Stimulated activated CD8-positive, alpha-beta memory T cell treated with anti-CD3 and anti-CD28 coated beads, Interleukin-7, amount 100 ng/mL, for 24 hours (primary cell): ENCODE measurements at places on chromosomes 16 and 17.

DNA sequence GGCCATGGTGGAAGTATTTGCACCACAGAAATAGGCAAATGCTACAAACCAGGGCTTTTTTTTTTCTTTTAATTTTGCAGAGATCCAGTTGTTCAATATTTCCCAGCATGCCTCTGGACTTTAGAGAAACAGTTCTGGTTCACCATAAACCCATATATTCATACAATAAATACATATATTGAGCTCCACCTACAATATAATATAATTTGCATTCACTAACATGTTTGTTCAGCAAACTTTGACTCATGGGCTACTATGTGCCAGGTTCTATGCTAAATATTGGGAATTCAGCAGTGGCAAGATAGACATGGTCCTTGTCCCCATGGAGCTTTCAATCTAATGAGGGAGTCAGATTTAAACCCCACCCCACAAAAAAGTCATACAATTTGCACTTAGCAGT, 3.2 kb downstream of the TMEM114 start:
- no peak for DNase-seq

DNA sequence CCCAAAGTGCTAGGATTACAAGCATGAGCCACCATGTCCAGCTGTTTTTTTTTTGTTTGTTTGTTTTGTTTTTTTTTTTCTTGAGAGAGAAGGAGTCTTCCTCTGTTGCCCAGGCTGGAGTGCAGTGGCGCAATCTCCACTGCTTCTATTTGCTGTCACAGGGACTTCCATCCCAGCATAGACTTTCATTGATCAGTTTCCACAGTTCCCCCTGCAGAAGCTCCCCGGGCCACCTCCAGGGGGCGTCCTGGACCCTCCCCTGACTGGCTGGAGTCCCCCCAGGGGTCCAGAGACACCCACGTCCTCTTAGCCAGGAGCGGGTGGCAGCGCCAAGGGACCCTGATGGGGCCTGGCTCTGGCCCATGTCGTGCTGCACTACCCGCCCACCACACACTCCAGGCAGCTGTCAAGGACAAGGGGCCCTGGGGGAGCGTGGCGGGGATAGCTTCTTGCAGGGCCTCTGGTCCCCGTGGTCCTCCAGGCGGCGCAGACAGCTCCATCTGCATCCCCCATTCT, 3.1 kb upstream of the NPW start:
- DNase-seq: no peak

DNA sequence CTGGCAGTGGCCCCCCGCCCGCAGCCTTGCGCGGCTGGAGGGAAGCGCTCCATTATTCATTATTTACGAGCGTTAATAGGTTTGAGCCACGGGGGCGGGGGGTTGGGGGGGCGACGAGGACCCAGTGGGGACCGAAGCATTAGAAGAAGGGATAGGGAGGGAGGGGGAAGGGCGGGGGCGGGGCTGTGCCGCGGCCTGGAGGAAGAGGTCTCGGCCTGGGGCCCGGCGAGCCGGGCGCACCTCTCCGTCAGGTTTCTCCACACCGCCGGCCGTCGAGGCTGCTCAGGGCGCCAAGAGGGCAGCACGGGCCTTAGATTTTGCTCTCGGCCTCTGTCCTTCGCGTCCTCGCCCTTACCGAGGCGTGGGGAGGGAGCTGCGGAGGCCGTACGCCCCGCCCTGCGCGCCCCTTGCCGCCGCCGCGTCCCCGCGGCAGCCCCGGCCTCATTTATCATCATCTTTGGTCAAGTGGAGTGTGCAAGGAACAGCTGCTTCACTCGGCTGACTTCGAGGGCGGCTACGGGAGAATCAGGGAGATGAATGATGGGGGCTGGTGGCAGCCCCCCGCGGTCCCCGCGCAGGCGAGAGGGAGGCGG, 54.2 kb downstream of the SREBF1 start:
- no peak for DNase-seq

- DNase-seq: no peak
These were observed 33.9 kb downstream of the MAP2K3 start for GRCh38 chr17:21318439-21318838.

GRCh38 chr17:11495613-11496012, 102.7 kb upstream of the DNAH9 start:
- no peak for DNase-seq

DNA sequence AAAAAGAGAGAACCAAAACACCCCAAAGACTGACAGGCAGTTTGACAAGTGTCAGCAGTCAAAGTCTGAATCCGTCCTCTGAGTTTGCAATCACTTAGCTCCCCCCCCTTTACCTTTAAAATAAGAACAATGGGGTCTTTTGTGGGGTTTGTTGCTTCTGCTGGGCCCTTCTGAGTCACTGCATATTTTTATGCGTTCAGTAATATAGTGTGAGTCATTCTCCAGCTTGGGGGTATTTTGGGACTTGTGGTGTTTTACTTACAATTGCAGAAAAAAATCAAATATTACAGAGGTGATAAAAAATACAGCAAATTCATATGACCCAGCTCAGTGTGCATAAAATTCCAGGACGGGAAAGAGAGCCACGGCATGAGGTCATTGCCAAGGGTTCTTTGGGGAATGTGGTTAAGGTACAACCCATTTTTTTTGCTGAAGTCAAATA, 120.1 kb downstream of the CYLD start:
- DNase-seq: no peak

GRCh38 chr16:11605891-11606290, 19.2 kb upstream of the LITAF start:
- DNase-seq: no peak

- DNase-seq: no peak
These were observed 42.0 kb upstream of the NFAT5 start for GRCh38 chr16:69523566-69524305.

- DNase-seq: no peak
These were observed 419.0 kb downstream of the CDH13 start for GRCh38 chr16:83045790-83046189.

GRCh38 chr16:53081686-53082407, 27.1 kb downstream of the CHD9 start:
- DNase-seq: no peak

- no peak for DNase-seq
These were observed 5.7 kb upstream of the CISD3 start for GRCh38 chr17:38724337-38724988.

DNA sequence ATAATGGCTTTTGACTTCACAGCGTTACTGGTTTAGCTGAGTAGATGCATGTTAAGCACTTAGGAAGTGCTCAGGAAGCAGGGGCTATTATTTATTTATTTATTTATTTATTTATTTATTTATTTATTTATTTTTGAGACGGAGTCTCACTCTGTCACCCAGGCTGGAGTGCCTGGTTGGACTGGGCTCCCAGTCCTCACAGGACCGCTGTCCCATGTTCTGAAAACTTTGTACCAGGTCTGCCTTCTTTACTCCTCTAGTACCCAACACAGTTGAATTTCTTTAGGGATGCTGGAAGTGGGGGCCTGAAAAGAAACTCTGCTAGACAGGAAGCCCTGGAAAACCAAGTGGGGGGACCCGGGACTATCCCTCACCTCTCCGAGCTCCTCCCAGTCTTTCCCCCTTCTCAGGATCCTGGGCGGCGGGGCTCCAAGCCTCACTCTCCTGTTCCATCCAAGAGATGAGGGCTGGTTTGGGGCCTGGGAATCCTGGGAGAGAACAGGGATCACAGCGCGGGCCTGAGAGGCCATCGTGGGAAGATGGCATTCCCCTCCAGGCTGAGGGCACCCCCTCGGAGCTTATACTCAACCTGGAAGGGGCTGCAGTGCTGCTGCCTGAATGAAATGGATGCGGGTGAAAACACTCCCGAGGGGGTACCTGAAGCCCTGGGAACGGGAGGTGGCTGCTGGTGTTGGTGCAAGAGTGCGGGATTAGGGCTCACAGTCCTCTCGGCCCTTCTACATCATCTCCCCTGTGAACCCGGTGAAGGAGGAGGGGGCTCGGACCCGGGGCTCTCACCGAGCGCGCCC, 674 bp downstream of the ZNF688 start:
- DNase-seq: no peak
